ENCODE measurements at places on chromosomes 7 and 10. TPM values are rescaled to one million over a fixed set of nuclear protein-coding genes. Genes with fewer than 3 reads are reported as not detected.

GRCh38 chr7:39098506-39098905 is 120.8 kb downstream of the POU6F2 start:
- no peak for DNase-seq

The GIGYF1 gene
- 4.0 TPM for polyA plus RNA-seq

- DNase-seq = no peak
These were observed 57.0 kb upstream of the C10orf120 start for GRCh38 chr10:122756656-122757055.

GRCh38 chr10:101044117-101044516 is 13.1 kb downstream of the SFXN3 start:
- no peak for DNase-seq

DNA sequence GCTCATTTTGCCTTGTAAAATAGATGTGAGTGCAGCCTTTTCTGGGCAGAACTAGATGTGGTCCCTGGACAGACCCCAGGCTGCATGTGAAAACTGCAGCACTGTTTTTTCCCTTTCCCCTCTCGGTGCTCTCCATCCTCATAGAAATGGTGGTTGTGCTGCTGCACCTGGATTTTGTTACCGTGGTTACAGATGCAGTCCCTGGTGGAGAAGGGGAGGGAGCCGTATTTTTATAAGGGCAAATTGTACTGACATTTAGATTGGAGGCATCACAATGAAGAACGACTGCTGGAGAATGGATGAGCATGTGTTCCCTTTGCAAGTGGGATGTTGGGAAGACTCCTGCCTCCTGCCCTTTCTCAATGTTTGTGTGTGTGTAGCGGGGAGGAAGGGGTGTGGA is 469.9 kb downstream of the CCSER2 start:
- DNase-seq = no peak

DNA sequence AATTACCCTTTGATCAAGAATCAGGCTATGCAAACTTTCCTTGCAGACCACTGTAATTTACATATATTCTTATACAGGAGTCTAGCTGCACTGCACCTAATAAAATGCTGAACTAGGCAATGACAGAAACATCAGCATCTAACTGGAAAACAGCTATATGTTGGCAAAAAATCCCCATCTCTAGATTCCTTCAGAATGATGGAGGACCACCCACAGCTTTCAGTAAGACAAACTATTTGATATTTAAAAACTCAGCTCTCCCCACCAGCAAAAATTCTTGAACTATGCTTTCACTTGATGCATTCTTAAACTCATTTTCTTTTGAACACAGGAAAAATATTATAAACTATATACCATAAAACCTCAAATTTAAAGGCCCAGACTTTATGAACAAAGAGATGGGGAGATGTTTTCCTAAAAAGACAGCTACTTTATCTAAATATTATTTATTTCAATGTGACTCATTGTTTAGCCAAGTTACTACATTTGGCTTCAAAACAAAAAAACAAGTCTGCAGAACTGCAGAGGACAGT is 77.4 kb downstream of the SEMA3C start:
- no peak for DNase-seq

The WNT2 gene
- polyA plus RNA-seq = not detected

- no peak for DNase-seq
These were observed 20.0 kb downstream of the CAMK2G start for GRCh38 chr10:73854310-73854709.

DNA sequence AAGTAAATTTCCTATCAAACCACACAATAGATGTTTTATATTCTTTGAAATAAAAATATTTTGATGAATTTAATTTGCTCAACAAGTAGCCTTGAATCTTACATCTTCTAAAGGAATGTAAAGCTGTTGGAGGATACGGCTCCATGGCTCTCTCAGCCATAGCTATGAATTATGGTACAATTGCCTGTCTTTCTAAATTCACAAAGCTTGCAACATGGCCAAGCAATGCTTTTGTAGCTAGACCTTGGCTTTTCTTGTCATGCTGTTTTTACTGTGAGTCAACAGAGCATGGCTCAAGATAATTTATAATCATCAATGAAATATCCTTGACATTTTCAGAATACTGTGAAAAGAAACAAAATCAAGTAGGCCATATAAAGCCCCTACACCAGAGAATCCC is 286.7 kb downstream of the CACNA2D1 start:
- no peak for DNase-seq

- DNase-seq = no peak
These were observed 455.6 kb downstream of the POM121L12 start for GRCh38 chr7:53491051-53491450.

- DNase-seq = no peak
These were observed 888 bp downstream of the SLC18A2 start for GRCh38 chr10:117241541-117242462.

DNA sequence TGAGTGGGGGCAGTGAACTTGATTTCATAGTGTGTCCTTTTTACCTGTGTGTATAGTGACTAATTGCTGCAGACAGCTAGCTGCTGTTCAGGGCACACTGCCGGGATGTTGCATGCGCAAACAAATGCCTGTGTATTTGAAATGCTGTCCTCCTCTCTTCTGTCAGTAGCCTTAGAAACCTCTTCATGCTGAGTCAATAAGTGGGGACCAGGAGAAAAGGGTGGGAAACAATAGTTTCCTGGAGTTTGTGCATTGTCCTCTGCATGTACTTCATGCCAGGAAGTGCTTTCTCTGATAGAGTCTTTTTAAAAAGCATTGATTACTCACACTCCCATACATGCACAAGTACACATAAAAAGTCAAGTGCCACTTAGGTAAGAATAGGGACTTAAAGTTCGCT is 1183.7 kb upstream of the CELF2 start:
- no peak for DNase-seq

- DNase-seq = no peak
These were observed 168.4 kb downstream of the PON1 start for GRCh38 chr7:95155965-95156364.

The GIMAP5 gene
- polyA plus RNA-seq = not detected

GRCh38 chr10:62904281-62904875 is 88.2 kb upstream of the EGR2 start:
- DNase-seq = no peak

- peak; percentile 5 for DNase-seq
These were observed 96.7 kb upstream of the CABCOCO1 start for GRCh38 chr10:61565819-61566560.

GRCh38 chr10:70879207-70879606 is 9.2 kb downstream of the PCBD1 start:
- DNase-seq = no peak

DNA sequence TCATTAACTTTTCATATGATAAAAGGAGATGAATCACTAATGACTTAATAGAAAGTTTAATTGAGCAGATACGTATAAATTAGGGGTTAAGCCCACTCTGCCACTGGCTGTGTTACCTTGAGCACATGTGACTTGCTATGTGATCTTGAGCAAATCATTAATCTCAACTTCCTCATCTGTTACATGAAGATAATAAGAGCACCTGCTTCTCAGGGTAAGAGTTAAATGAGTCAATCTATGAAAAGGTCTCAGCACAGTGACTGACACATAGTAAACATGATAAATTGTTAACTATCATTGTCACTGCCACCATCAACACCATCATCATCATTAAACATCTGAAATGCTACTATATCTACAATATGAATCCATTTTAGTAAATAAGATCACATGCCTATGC is 110.8 kb downstream of the TPK1 start:
- DNase-seq = no peak

The UCMA gene
- not detected for polyA plus RNA-seq

The HELLS gene
- polyA plus RNA-seq = 16.8 TPM

The SNX10 gene
- polyA plus RNA-seq = 5.6 TPM

The TMEM196 gene
- not detected for polyA plus RNA-seq

DNA sequence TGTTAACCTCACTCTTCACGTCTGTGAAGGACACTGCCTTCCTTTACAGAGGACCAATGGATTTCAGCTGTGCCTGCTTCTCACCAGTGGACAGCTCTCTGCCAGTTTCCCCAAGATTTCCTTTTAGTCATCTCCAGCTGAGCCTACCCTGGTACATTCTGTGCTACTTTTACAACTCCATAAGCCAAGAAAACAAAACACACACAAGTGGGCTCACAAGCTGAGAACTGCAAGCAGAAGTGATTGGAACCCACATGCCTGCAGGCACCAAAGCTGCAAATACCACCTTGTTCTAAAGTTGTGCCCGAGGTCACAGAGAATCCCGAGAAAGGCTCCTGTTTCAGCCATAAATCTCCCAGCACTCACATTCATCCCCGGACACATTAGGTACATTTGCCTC is 636.8 kb downstream of the PHTF2 start:
- DNase-seq = no peak

GRCh38 chr10:69214666-69215131 is 5.4 kb upstream of the HKDC1 start:
- DNase-seq = no peak

DNA sequence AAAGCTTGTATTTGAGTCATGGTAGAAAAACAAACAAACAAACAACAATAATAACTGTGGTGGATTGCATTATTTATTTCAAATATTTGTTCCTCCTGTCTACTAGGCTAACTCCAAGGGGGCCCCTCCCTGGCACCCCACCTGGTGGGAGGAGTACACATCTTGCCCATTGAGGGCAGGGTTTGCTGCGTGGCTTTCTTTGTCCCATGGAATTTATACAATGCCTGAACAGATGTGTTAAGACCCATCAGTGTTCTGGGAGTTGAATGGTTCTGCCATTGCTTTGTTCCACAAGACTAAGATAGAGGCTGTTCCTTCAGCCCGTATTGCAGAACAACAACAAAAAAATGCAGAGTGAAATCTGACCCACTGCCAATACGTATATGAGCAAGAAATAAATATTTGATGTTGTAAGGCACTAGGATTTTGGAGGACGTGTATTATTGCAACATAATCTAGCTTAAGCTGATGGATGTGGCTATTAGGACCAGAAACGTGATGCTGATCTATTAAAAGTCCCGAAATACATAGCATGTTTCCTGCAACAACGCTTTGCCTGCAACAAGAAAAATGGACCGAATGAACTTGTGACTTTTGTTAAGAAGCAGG is 119.1 kb upstream of the JCAD start:
- no peak for DNase-seq
